ENCODE measurements at places on chromosomes 2 and 18.

DNA sequence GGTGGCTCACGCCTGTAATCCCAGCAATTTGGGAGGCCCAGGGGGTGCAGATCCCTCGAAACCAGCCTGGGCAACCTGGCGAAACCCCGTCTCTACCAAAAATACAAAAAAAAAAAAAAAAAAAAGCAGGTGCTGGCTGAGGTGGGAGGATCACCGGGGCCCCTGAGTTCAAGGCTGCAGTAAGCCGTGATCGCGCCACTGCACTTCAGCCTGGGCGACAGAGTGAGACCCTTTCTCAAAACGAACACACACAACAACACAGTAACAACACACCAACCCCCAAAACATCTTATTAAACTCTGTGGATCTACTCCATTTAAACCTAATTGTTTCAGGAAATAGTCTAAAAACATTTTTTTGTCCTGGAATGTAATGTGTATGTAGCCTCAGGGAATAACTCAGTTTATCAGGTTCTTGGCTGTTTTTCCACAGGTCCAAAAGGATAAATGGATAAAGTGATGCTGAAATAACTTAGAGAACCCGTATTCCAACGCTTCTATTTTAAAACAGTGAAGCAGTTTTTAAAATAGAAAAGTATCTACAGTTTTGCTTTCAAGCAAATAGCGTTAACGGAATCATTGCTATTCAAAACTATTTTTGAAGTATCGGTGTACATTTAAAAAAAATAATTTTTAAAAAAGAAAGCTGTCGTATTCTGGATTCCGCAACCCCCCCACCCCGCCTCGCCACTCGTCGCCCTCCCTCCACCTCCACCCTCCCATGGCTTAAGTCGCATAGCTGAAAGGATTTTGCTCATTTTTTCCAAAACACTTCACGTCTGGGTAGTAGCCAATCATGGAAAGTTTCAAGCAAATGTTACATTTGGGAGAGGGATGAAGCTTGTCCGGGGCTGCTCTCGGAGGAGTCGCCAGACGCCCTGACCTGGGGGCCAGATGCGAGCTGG, 895 bp upstream of the GLS start:
- DNase-seq, result peak; percentile 22

DNA sequence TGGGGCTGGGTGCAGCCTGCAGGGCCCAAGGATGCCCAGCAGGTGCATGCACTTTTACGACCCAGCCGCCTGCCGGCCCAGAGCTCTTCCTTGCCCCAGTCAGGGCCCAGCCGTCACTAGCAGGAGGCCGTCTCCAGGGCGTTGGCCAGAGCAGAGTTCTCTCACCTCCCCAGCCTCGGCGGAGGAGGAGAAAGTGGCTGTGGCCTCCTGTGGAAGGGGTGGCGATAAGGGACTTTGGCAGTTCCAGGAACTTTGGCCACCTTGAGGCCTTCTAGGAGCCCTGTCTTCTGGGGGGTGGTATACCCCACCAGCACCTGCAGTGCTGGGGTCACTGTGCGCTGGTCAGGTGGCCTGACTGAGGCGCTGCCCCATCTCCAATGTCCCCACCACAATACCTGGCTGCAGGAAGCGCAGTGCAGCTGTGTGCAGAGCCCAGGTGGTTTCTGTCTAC, 22.0 kb downstream of the NPPC start:
- no peak for DNase-seq

DNA sequence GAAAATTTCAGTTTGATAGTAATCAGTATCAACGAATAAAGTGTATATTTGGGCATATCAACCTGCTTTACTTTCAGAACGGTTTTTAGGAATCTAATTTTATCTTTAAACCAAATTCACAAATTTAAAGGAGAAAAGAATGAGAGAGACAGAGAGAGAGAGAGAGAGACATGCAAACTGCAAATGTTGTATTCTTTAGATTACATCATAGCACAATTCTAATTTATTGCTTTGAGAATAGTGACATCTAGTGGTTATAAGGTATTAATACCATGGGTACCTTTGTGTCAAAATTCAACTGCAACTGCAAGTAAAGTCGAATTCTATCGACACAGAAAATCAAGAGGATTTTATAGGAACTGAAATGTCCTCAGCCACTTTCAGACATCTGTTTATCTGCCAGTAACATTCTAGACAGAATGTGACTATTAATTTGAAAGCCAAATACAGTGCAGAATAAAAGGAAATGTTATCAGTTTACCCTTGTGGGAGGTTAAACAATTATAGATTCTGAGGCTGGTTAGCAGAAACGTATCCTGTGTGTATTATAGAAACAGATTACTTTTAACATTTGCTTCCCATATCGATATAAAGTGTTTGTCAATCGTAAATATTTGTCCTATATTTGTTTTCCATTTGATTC, 529.8 kb upstream of the VRK2 start:
- no peak for DNase-seq

DNA sequence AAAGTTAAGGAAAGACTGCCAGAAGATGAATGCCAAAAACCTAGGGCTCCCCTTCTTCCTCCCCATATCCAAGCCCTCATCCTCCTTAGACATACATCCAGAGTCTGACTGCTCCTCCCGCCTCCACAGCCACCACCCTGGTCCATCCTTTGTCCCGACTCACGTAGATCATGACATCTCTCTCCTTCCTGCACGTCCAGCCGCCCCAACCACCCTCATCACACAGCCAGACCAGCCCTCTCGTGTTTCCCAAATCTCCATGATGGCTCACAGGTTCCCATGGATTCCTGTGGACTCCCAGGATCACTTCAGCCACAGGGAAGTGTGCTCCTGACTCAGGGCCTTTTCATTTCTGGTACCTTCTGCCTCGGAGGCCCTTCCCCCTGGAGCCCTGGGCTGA, 47.8 kb upstream of the CAB39 start:
- no peak for DNase-seq

GRCh38 chr2:191559569-191559968, 118.4 kb upstream of the NABP1 start:
- no peak for DNase-seq

DNA sequence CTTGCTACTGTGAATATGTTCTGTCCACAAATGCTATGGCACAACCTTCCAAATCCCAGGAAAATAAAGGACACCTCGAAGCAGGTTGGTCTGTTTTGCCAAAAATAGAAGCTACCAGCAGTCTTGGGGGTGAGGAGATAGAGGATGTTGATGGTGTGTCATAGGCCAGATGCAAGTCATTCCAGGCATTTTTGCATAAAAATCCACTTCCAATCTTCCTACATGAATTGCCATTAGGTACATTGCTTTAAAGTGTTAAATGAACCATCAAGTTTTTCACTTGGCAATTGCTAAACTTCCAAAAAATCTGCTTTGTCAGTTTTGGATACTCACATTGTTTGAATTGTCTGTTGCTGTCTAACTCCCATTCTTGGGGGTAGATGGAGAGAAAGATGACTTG, 295.4 kb downstream of the MYCN start:
- no peak for DNase-seq

- no peak for DNase-seq
Measured at GRCh38 chr18:31512203-31512764, 14.3 kb downstream of the DSG2 start.

DNA sequence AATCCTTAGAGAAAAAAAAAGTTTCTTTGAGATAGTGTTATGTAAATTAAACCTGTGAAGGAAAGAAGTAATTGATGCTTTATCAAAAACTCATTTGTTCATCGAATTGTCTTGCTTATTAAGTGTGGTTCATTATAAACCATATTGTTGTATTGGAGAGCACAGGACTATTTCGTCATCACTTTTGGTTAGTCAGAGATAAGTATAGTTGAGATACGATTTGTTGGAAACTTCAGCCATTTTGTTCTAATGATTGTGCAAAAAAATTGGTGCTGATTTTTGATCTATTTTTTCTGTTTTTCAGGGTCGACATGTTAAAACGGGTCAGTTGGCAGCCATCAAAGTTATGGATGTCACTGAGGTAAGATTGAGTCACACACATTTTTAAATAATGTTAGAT, 92.9 kb downstream of the MAP4K4 start:
- no peak for DNase-seq

DNA sequence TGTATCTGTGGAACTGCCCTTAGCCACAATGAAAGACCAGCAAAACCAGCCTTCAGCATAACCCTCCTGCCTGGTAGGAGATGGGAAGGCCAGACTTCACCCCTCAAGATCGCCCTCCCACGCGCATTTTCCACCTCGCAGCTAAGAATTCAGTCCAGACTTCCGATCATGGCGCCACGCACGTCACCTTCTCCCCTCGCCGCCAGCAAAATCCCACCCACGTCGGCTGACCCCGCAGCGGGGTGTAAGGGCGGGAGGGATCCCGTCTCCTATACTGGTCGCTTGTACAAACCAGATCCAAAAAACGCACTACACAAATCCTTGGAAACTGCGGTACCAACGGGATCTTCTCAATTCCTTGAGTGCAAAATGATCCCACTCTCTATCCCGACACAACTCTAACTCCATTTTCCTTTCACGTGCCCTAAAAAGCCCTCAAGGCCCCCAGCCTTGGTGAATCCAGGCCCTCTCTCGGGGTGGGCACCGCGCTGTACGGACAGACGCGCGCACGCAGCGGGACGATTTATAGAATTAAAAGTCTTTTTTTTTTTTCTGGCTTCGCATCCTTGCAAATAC, 1.0 kb upstream of the BMPR2 start:
- DNase-seq, result no peak

GRCh38 chr18:75926811-75927210, 499.3 kb upstream of the SMIM21 start:
- DNase-seq, result no peak

- no peak for DNase-seq
Measured at GRCh38 chr2:88656690-88657089, 29.4 kb upstream of the EIF2AK3 start.

DNA sequence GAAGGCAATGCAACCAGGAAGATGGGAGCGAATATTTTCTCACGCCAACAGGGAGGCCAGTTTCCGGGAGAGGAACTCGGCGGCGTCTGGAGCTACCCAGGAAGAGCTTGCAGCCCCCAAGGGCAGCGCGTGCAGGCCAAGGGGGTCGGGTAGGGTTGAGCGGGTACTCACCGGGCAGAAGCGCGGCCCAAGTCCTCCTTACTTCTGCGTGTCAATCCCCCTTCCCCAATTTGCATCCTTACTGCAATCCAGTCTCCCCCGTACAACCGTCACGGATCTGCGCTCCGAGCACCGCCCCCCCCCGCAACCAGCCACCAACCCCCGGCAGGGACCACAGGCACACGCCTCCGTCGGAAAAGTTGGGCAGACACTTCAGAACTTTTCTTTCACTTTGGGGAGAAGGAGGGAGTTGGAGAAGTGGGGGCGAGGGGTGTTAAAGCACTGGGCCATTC, 1.3 kb downstream of the ATP8B1 start:
- DNase-seq, result no peak

DNA sequence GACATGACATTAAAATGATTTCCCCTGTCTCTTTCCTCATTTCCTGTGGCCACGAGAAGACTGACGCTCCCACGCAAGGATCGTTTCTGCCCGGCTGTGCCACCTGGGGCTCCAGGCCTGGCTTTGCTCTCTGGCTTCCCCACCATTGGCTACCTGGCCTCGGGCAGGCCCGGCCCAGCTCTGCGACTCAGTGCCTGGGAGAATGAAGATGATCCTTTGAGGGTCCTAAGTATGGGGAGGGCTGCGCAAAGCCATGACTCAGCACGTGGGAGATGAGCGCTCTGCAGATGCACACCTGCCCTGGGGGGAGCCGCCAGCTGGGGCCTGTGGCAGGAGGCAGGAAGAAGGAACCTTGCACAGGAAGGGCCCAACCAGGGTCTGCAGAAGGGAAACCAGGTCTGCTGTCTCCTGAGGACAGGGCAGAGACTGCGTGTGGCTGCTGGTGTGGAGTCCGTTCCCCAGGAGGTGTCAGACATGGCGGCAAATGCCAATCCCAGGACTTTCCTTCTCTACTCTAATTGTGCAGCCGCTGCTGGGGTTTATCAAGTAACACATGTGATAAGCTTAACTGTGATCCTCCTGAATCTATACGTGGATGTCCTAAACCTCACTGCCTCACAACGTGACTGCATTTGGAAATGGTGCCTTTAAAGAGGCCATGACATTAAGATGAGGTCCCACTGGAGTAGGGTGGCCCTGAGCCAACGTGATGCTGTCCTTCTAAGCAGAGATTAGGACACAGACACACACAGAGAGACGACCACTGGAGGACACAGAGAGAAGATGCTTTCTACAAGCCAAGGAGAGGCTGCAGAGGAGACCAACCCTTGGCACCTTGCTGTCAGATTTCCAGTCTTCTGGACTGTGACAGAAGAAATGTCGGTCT, 32.9 kb downstream of the MBP start:
- DNase-seq, result no peak

- DNase-seq, result no peak
Measured at GRCh38 chr18:37764541-37765288, 199.1 kb upstream of the CELF4 start.

GRCh38 chr2:127226520-127227263, 6.6 kb upstream of the CYP27C1 start:
- DNase-seq, result no peak
